Coronary artery (tissue), 2 donors: ENCODE measurements at places on chromosomes 2 and 18.

DNA sequence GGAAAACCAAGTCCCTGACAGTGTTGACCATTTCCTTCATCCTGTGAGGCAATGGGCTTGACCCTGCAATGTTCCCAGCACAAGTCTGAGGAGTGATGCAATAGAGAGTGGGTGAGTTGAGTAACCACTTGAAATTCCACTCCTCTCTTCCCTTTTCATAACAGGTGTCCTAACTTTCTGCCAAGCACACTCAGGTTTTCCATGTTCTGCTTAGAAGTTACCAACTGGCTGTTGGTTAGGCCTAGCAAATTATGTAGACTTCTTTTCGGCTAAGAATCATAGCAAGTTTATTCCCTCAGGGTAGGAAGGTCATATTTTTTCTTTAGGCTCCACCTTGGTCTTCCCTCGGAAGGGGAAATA is 11.5 kb downstream of the GNLY start:
- DNase-seq, result no peak

- no peak for DNase-seq
Observed at GRCh38 chr2:126720638-126721037, 64.7 kb downstream of the GYPC start.

DNA sequence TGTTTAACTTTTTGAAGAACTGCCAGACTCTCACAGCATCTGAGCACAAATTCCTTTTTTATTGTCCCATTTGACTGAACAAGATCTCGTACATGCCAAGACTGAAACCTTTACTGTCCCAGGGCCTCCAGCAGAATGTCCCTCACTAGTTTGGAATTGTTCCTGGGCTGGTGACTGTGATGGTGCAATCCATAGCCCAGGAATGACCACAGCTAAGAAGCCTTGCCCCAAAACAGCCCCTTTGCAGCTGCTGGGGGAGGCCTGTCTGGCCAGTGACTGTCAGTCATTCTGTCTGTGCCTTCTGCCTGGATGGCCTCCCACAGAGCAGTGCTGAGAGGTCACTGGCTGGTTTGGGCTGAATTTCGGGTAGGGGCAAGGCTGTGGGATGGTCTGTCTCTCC is 184.5 kb upstream of the MSH6 start:
- no peak for DNase-seq

- DNase-seq, result no peak
Observed at GRCh38 chr2:73908689-73909652, 16.2 kb downstream of the ACTG2 start.

DNA sequence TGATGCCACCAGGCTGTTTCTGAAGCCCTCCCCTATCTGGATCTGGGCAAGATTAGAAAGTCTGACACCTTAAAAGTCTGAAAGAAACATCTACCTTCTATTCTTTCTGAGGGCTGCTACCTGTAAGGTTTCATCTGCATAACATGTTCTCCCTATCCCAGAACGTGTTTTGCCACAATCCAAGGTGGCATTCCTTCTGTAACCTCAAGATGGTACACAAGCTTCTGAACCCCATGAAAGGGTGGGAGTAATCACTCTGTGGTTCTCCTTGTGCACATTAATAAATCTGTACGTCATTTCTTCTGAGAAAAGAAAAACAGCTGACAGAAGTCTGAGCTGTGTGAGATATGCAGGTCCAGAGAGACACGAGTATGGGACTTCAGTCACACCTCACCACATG is 41.8 kb upstream of the MSH6 start:
- no peak for DNase-seq

GRCh38 chr2:30484995-30485394 is 37.9 kb downstream of the LCLAT1 start:
- no peak for DNase-seq
